ENCODE measurements at places on chromosomes 4 and X.

DNA sequence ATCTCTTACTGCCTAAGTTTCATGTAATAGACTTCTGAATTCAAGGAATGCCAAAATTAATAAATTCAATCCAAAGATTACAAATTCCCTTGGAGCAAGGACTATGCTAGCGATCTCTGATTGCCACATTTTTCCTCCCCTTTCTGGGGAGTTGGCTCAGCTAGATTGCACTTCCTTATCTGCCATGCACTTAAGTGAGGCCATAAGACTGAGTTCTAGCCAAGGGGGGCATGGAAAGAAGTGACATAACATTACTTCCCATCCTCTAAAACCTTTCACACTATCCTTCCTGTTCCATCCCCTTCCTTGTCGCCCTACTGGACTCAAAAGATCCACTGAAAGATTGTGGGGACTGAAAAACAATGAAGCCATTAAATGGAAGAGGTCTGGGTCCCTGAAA is 53.8 kb upstream of the TXK start:
- no peak for DNase-seq

- no peak for DNase-seq
These were observed 34.5 kb downstream of the RAB28 start for GRCh38 chr4:13449590-13449989.

- no peak for DNase-seq
These were observed 609.1 kb upstream of the TECRL start for GRCh38 chr4:65018313-65018712.

DNA sequence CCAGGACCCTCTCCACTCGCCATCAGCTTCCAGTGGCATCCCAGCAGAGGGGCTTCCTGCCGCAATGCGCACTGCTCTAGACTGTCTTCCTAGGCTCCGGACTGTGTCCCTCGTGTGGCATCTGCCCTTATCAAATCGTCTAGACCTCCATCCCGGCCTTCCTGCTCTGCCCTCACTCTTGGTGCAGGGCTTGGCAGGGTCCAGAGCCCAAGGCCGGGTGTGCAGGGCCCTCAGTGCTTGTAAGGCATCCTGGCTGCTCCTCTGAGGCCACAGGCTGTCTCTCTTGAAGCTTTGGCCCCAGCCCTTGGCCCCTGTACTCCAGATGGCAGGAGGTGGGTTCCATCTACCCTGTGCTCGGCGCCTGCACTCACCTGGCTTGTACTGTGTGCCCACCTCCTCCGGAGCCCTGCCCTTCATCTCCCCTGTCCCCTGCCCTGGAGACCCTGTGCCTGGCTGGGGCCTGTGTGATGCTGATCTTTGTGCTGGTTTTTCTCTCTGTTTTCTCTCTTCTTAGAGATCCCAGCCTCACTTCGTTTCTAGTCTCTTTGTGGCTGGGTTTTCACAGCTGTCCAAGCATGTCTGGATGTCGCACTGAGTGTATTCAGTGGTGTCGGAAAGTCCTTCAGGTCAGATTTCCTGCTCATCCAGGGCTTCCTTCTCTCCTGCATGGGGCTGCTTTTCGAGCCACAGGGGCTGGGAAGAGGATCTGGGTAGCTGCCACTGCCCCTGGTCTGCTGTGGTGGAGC is 3.7 kb upstream of the TREX2 start:
- no peak for DNase-seq

- no peak for DNase-seq
These were observed 129.4 kb upstream of the TENM3 start for GRCh38 chr4:182113779-182114178.

GRCh38 chr4:138616775-138617174 is 374.6 kb upstream of the SLC7A11 start:
- DNase-seq = no peak

- DNase-seq = peak; percentile 1
These were observed at the start of gene AMER1 for GRCh38 chrX:64205441-64205734. TSS of gene AMER1 (minus strand) at chrX:64205708. CDS start at chrX:64193286, 12,422 bp downstream.

GRCh38 chr4:168138143-168138542 is 45.8 kb downstream of the ANXA10 start:
- no peak for DNase-seq

- no peak for DNase-seq
These were observed 19.2 kb downstream of the TBC1D1 start for GRCh38 chr4:37910091-37910486.

DNA sequence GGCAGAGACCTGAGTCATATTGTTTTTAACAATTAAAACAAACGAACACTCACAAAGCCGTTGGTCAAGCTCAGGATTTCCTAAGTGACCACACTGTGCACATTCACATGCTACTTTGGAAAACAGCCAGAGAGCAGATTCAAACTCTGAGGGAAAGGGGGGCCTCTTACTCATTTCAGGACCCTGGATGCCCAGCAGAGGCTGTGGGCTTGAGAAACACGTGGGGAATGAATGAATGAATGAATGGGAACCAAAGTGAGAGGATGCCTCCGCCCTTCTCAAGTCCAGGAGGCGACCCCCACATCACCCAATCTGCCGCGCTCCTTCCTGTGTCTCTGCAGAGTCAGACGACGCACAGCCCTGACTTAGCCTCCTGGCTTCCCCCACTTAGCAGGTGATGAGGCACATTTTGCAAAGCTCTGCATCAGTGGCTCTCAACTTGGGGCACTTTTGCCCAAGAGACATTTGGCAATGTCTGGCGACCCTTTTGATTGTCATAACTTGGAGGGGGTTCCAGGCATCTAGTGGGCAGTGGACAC is 76.0 kb downstream of the ABLIM2 start:
- no peak for DNase-seq

DNA sequence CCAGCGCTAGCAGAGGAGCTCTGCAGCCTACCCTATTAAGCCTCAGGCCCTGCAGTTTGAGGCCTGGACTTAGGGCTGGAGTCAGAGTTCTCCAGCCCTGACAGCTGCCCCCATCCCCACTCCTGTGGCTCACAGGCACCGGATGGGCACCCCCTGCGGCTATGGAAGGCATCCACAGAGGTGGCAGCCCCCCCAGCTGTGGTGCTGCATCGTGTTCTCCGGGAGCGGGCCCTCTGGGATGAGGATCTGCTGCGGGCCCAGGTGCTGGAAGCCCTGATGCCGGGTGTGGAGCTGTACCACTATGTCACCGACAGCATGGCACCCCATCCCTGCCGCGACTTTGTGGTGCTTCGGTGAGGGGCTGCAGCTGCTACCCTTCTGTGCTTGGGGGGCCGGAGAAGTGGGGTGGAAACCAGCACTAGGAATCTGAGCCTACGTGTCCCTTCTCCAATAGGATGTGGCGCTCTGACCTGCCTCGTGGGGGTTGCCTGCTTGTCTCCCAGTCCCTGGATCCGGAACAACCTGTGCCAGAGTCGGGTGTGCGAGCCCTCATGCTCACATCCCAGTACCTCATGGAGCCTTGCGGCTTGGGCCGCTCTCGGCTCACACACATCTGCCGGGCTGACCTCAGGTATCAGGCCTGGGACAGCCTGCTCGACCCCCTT is 76.2 kb downstream of the STARD8 start:
- no peak for DNase-seq

DNA sequence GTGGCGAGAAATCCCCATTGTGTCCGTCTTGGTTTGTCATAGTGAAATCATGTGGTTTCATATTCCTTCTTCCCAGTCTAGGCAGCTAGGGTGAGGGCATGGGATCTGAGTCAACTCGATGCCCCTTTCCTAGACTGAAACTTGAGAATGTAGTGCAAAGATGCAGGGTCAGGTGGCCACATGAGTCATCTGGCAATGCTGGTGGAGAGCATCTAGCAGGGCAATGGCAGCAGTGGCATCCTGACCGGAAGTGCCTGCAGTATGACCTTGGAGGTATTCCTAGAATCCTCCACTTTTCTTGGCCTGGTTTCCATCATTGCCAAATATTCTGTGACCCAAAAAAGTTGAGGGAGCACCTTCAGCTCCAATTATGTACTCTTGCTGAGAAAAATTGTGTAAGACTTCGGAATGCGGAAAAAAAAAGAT is 39.1 kb upstream of the TMEM184C start:
- no peak for DNase-seq

DNA sequence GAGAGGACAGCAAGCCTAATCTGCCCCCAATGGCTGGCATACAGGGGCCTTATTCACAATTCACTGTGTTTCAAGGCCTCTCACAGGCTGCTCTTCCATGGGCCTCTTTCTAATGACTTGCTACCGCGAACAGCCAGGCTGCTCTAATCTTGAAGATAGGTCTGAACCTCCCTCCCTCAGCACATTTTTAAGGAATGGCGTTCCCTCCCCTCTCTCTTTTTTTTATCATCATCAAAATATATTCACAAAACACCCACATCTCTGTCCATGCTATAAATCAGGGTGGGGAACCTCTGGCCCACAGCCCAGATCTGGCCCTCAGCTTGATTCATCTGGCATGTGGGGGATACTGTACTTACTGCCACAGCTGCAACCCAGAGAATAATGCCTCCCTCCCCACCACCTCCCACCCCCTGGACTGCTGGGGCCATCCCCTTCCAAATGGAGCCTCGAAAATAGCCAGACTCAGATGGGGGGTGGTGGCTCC is 76.2 kb upstream of the PLAC1 start:
- no peak for DNase-seq

GRCh38 chr4:42315231-42315630 is 82.1 kb upstream of the SHISA3 start:
- DNase-seq = no peak

DNA sequence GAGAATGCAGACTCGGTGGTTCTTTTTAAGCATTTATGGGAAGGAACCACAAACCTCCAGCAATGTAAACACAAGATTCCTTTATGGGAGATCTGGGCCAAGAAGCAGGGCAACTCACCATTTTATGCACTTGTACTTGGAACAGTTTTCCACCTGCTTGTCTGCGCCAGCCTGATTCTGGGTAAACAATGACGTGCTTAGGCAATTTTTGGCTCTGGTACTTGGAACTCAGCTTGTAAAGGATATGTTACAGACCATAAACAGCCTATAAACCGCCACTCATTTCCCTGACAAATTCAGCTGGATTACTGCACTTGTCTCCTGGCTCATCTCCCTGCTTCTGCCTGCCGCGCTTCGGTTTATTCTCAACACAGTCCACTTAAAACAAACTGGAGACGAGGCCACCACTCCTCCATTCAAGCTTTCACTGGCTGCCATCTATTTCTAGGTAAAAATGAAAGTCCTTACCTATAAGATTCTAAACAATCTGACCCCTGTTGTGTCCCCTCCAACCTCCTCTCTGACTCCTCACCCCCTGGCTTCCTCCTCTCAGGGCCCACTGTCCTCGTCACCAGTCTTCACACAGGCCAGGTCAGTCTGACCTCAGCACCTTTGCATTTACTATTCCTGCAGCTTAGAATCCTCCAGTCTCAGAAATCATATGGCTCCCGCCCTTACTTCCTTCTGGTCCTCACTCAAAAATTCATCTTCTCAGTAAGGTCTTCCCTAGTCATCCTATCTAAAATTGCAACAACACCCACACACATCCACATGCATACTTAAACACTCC is 205.9 kb upstream of the GALNT7 start:
- no peak for DNase-seq

- DNase-seq = no peak
These were observed 1155.4 kb downstream of the STIM2 start for GRCh38 chr4:28015996-28016395.

DNA sequence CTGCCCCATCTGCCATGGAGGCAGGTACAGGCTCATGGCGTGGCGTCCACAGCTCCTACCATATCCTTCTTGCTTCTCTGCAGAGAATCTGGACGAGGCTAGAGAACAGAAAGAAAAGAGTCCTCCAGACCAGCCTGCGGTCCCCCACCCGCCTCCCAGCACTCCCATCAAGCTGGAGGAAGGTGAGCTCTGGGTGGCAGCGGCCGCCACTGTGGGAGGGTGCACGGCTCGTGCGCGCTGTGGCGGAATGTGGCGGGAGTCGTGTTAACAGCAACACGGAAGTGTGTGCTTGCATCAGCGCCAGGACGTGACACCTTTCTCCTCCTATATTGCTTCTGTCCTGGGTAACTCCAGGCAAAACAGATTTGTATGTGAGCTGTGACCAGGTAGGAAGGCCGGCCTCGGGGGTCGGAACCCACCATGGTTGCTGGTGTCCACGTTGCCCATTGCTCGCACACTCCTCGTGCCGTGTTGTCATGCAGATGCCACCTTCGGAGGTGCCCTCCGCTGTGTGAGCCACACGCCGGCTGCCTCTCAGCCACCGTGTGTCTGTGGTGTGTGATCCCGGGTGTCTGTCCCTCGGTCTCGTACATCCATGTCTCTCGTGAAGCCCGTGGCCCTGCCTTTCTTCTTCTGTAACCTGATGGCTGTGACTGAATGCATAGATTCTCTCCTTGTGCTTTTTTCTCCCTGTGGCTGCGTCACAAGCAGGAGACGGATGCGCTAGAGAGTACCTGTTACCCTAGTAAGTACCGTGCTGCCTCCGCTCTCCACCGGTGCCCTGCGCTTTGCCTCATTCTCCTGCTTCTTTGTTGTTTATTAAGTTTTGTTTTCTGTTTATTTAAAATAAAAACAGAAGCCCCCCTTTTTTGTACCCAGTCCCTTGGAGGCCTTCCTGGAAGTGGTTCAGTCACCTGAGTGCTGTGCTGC is 37.0 kb downstream of the NOP14 start:
- no peak for DNase-seq

GRCh38 chr4:186240848-186241491 is 13.7 kb downstream of the KLKB1 start:
- DNase-seq = no peak

- DNase-seq = no peak
These were observed 52.8 kb upstream of the CCDC149 start for GRCh38 chr4:24965627-24966026.

DNA sequence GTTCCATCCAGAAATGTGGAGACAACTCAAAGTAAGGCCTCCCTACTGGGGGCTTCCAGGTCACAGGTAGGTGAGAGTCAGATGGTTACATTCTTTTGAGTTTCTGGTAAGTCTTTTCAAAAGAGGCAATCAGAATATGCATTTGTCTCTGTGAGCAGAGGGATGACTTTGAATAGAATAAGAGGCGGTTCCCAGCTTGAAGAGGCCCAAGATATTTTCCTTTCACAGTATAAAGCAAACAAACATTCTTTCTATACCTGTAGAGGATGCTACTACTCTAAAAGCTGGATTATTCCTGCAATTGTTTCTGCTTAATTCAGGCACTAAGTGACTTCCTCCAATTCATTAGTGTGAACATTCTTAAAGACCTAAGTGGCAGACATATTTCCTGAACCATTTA is 44.4 kb downstream of the DIAPH2 start:
- DNase-seq = no peak

- no peak for DNase-seq
These were observed 50.4 kb upstream of the ARX start for GRCh38 chrX:25066131-25066530.

GRCh38 chr4:149031399-149031798 is 589.2 kb upstream of the NR3C2 start:
- DNase-seq = no peak

GRCh38 chr4:126215759-126216158 is 901.0 kb downstream of the FAT4 start:
- DNase-seq = no peak

GRCh38 chr4:62644372-62644771 is 1444.2 kb downstream of the ADGRL3 start:
- DNase-seq = no peak

GRCh38 chr4:15481961-15482745 is 12.5 kb downstream of the CC2D2A start:
- no peak for DNase-seq

Data from activated CD8-positive, alpha-beta memory T cell treated with anti-CD3 and anti-CD28 coated beads for 1 hour (primary cell).